ENCODE measurements at places on chromosomes 16 and 17. TPM values are rescaled to one million over a fixed set of nuclear protein-coding genes. Genes with fewer than 3 reads are reported as not detected.
A peak's percentile ranks its signal among the peaks of the same experiment; 100 is the strongest.

DNA sequence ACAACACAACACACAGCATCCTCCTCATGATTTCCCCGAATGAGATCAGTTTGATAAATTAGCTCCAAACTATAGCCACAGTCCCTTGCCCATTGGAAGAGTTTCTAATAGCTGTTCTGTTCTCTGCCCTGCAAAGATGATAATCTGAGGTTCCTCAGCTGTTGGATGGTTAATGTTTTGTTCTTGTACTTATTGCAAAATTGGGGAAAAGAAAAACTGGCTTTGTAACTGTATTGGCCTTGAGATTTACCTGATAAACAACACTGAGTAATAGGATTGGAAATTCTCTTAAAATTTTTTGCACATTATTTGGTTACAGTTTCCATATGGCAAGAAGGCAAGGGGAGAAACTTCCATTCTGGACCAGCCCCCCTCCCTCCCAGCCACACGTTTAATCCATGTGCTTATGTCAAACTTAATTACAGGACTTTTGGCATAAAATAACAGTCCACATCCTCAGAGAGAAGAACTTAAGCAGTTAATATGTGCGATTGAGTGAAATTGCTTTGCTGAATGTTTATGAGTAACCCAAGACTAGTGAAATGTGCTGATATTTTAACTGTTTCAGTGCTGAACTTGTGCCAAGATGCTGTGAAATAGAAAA, 119.1 kb upstream of the ZFHX3 start:
- DNase-seq = no peak

- DNase-seq = peak; percentile 26
These were observed 34.8 kb downstream of the MPRIP start for GRCh38 chr17:17077101-17077500.

GRCh38 chr16:7650431-7650830, 317.8 kb downstream of the RBFOX1 start:
- no peak for DNase-seq

- DNase-seq = peak; percentile 84
These were observed 432 bp downstream of the ZNF276 start for GRCh38 chr16:89721546-89722391.

- DNase-seq = no peak
These were observed 198.8 kb upstream of the CIBAR2 start for GRCh38 chr16:85310868-85311585.

GRCh38 chr17:2108170-2108569, 53.3 kb downstream of the HIC1 start:
- no peak for DNase-seq

DNA sequence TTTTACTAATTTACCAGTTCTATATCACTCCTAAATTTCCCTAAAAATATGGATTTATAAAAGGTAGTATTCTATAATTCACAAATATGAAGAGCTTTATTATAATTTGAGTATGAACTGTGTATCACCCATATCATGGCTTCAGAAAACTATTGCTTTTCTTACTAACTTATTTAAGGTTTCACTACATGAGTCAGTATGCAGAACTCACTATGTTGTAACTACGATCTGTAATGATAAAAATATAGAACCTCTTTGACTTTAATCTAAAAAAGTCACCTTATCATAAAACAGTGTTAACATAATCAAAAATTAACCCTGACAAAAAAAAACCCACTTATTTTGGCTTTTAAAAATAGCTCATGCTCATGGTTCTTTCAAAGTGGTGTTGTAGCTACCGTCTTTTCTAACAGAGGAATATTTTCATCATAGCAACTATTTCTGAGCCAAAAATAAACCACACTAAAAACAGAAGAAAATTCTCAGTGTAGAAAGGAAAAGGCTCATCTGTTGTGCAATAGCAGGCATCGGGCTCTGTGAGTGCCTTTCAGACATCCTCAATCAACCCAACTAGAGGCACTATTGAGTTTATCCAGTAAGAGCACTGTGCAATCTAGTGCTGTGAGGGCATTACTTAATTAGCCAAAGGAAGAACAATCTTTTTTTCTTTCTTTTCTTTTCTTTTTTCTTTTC, 42.1 kb downstream of the ITGAM start:
- DNase-seq = no peak

DNA sequence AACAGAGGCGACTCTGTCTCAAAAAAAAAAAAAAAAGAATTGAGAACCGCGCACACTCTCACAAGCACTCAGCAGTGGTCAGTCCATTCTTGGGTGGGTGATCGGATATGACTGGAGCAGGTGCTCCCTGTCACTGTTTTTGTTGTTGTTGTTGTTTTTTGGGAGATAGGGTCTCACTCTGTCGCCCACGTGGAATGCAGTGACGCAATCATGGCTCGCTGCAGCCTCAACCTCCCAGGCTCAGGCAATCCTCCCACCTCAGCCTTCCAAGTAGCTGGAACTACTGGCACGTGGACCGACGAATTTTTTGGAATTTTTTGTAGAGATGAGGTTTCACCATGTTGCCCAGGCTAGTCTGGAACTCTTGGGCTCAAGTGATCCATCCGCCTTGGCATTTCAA, 30.0 kb downstream of the RAB11FIP3 start:
- no peak for DNase-seq

DNA sequence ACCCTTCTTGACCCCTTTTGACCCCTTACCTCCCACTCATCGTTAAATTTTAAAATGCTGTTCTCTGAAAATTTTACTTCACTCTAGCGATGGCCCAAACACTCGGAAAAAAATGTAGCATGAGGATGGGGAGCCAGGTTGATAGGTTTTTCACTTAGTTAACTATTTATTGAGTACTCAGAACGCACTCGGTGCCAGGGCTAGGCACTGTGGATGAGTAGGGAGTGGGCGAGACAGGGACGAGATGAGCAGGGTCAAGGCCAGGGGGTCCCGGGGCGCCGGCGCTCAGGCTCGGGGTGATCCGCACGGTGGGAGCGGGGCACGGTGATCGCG, 392 bp downstream of the ZSCAN32 start:
- DNase-seq = no peak

- no peak for DNase-seq
These were observed 307 bp downstream of the CDYL2 start for GRCh38 chr16:80804056-80804525.

- no peak for DNase-seq
These were observed 448.9 kb upstream of the ERCC4 start for GRCh38 chr16:13471036-13471435.

DNA sequence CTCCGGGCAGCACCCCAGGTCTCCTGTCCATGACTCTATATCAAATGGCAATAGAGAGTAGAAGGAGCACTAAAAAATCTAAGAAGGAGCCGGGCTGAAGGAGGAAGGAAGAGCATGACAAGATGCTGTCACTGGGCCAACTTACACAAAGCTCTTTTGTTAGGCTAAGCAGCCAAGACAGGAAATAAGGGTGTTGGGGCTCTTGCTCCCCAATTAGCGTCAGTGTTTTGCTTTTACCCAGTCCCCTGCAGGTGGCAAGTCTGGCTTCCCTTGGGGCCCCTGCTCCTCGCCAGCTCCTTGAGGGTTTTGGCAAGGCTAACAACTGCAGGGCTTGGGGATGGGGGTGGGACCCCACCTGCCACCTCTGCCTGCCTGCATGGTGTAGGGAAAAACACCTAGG, 120.5 kb downstream of the CCT6B start:
- no peak for DNase-seq

DNA sequence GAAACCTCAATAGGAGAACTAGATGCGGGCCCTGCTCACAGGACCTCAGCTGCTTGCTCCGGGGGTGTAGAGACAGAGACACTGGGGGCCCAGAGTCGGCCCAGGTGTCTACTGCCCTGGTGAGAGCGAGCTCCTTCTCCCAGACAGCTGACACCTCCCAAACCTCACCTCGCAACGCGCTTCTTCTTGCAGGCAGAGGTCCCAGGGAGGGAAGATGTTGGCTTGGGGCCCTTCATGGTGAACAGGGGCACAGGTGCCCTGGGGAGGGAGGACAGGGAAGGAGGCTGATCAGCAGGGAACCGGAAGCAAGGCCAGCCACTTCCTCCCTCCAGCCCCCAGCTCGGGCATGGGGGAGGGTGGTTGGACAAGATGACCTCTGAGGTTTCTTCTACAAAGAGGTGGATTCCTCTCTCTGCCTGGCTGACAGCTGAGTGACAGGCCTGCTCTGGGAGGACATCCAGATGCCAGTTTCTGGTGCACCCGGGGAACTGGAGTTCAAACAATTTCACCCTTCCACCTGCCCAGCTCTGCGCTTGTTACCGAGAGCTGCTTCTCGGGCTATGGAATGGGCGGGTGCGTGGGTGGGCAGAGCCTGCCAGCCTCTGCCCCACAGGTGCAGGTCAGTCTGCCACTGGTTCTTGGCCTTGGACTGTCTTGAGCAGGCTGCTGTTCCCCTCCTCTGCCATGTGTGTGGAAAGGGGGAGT, 11.7 kb upstream of the GFAP start:
- no peak for DNase-seq

DNA sequence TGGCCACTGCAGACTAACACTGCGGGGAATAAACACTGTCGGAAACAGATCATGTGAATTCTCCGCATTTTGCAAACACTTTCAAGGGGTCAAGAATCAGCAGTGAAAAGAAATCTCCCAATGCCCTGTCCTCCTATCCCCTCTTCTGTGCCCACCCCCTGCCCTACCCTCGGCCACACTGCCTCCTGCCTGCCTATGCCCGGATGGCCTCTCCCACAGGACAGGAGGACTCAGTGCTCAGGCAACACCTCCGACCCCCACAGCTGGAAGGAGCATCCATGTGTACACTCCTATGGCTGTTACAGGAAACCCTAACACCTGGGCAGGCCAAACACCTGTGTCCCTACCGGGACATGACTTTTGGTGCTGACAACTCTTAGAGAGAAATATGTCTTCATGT, 24.5 kb downstream of the FBXO31 start:
- no peak for DNase-seq

- no peak for DNase-seq
These were observed 301.9 kb upstream of the KCNJ16 start for GRCh38 chr17:69773081-69773480.

DNA sequence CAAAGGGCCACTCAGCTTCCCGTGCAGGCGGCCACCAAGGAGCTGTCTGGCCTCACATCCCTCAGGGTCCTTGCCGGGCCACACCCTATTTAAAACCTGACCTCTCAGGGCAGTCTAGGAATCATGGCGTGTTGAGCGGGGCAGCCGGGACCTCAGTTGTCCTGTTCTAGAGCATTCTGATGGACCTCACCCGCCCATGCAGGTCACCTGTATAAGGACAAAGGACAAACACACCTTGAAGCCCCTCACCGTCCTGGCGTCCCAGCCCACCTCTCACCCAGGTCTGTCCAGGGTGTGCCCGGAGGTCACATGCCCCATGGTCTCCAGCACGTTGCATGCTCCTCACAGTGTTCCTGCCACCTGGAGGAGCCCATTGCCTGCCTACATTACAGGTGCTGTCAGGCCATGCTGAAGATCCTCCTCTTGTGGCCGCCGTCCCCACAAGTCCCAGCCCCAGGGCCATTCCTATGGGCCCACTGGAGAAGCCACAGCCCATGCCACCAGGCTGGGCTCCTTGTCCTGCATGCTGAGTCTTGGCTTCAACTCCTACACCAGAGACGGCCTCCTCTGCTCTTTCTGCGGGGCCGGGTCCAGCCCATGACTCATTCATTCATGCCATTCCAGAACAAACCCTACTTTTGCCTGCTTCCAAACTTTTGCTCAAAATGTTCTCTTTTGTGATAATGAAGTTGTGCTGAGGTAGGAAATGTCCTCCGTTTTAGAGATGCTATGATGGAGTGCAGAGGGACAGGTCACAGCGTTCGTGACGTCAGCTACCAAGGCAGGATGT, 46.3 kb downstream of the PEMT start:
- DNase-seq = no peak

DNA sequence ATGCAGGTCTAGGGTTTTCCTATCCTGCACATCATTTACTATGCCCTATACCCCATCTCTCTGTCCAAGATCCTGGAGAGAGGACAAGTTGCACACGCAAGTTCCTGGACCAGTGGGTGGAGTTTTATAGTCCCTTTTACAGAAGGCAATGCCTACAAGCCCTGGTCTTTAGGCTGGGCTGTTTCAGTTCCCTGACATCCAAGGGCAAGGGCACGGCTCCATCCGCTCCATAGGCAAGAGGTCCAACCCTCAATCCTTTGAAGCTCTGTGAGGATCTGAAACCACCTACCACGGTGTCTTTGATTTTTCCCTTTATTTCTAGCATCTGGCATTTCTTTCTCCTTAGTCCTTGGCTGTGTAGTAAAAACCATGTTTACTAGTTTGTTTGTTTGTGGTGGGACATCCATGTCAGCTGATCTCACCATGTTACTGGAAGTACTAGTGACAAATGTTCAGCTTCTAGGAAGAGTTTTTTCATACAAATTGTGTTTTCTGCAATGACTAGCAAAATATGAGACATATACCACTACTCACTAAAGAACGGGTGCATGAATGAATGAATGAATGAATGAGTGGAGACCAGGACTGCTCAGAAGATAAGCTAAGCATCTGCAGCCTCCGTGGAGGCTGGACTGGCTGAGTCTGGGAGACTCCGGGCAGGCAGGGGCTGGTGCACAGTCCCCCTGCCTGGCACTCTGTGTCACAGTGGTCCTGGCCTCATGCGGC, 359.4 kb downstream of the SLC39A11 start:
- DNase-seq = no peak

DNA sequence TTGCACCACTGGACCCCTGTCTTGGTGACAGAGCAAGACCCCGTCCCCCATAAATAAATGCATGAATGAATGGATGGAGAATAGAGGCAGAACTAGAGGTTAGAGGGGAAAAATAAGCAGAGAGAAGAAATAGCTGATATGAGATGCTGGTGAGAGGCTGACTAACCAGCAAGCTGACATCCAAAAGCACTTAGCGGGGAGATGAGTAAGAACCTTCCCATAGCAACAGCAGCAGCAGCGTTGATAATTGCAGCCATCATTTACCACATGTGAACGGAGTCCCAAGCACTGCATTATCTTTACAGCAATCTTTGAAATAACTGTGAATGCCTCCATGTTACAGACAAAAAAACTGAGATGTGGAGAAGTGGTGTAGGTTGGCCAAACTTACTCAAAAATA, 777.3 kb upstream of the EEF2KMT start:
- DNase-seq = no peak

DNA sequence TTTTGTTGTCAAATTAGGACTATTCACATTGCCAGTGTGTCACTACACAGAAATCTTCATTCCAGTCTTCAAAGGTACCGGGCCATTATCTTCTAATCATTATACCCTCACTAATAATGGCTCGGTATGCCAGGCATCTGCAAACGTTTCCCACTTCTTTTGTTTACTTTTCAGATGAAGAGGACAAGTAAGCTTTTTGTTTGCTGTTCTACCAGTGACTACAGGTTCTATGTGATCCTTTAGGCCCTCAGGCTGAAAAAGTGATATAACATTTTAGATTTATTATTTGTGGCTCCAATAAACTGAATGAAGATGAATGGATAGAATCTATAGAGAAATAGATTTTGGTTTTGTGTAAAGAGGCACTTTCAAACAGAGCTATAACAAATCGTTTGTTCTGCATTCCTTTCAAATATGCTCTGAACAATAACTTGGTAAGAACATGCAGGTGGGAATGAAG, 403 bp upstream of the KRTAP3-1 start:
- no peak for DNase-seq

GRCh38 chr17:8122924-8123694, 797 bp downstream of the HES7 start:
- DNase-seq = no peak

The GOT2 gene
- 33.7 TPM for total RNA-seq

The PRAC2 gene
- not detected for total RNA-seq

The BCL6B gene
- 2.6 TPM for total RNA-seq

The GALR2 gene
- 10.0 TPM for total RNA-seq

The IRF8 gene
- total RNA-seq = 7.8 TPM

The SLFN13 gene
- total RNA-seq = 19.3 TPM

The EVPLL gene
- total RNA-seq = not detected

The KRTAP4-5 gene
- not detected for total RNA-seq

The ZSCAN10 gene
- total RNA-seq = not detected

The CHST5 gene
- total RNA-seq = not detected

The CCL8 gene
- 1.6 TPM for total RNA-seq

The CYB5D1 gene
- 14.4 TPM for total RNA-seq

Data from sigmoid colon (tissue), 7 donors.